ENCODE measurements at places on chromosomes 12 and 14.

- DNase-seq, result no peak
Observed at GRCh38 chr12:27619308-27619707, 76.9 kb upstream of the REP15 start.

GRCh38 chr14:90570461-90570860 is 173.6 kb downstream of the CALM1 start:
- no peak for DNase-seq

DNA sequence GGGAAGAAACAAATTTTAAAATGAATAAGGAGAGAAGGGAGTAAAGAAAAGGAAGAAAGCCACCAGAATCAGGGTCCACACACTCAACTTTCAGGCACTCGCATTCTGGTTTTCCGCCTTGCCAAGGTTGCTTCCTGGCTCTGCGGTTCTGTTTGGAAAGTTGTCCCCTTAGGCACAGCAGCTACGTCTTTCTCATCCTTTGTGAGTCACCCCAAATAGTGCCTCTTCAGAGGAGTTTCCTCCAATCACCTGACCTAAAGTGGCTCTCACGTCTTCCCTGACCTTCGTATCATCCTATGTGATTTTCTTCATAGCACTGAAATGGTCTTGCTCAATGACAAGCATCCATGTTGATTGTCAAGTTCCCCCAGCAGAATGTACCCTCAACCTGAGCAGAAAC is 99.5 kb upstream of the TMCC3 start:
- no peak for DNase-seq

DNA sequence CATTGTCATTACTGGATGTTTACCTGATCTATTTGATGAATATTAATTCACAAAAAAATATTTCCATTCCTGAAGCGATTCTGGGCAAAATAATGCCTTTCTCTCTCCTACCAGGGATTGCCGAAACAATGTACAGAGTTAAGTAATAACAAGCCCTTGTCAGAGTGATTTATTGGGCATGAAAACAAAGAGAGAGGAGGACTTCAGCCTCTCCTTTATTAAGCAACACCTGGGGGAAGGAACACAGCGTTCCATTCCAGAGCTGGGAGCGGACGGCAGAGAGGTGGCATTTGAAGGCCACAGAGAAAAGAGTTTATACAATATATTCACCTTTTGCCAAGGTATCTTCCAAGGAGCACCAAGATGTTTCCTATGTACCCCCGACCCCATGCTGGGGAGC is 165.8 kb downstream of the KSR2 start:
- no peak for DNase-seq

GRCh38 chr12:42156232-42156631 is 11.6 kb upstream of the GXYLT1 start:
- no peak for DNase-seq

DNA sequence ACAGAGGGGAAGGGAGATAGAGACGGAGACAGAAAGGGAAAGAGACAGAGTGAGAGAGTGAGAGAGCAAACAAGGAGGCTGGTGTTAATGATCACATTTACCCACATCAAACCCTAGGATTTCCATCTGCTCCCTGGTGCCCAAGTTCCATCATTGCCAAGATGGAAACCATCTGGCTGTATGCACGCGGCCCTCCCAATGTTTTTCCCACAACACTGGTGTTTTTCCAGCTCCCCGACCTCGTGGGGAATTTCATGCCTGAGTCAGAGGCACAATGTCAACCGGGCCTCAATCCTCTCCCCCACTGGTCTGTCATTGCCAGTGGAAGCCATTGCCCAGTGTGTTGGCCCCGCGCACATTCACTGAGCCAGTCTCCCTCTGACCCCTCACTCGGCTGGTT is 19.9 kb upstream of the BDKRB2 start:
- DNase-seq, result no peak

Measured in DMS79 treated with DMSO at 0.1 percent for 48 hours (cell line).